ENCODE measurements at places on chromosomes 7 and 10.

- no peak for DNase-seq
Measured at GRCh38 chr7:67422601-67423000, 426.0 kb downstream of the TYW1 start.

GRCh38 chr10:69218831-69219230 is 1.3 kb upstream of the HKDC1 start:
- DNase-seq = no peak

DNA sequence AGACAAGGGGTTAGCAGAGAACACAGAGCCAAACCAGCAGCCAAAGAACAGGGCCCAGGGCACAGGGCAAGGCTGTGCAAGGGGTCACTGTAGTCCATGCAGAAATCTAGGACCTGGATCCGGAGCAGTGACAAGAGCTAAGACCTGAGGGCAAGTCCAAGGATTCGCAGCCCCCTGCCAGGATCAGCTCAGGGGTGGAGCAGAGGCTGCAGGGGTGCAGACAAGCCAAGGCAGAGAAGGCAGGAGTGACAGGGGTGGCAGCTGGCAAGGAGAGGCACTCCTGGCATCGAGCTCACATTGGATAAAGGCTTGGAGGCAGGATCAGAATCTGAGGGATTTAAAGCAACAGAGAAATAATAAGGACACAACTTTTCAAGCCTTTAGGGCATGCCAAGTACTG is 80.7 kb upstream of the NANOS1 start:
- DNase-seq = no peak

- no peak for DNase-seq
Measured at GRCh38 chr10:10014846-10015245, 1002.8 kb upstream of the CELF2 start.

GRCh38 chr10:11891776-11892486 is 68.8 kb downstream of the PROSER2 start:
- DNase-seq = no peak

- DNase-seq = no peak
Measured at GRCh38 chr10:95462740-95463667, 98.2 kb downstream of the SORBS1 start.

DNA sequence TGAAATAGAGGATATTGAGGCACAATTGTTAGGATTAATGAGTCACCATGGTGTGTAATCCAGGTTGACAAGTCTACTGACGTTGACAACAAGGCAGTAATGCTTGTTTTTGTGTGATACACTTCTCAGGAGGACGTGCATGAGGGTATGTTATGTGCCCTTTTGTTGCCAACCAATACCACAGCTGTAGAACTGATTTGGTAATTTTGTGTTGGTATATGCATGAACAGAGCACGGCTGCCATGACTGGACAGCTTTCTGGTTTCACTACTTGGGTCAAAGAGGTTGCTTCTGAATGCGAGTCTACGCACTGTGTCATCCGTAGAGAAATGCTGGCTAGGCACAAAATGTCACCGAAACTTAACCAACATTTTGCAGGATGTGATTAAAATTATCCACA is 32.9 kb downstream of the PHTF2 start:
- no peak for DNase-seq

DNA sequence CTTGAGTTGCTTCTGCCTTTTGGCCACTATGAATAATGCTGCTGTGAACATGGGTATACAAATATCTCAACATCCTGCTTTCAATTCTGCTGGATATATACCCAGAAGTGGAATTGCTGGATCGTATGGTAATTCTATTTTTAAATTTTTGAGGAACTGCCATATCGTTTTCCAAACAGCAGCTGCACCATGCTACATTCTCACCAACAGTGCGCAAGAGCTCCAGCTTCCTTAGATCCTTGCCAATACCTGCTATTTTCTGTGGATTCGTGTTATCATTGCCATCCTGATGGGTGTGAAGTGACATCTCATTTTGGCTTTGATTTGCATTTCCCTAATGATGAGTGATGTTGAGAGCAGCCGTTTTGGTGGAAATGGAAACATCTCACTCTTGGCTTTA is 26.7 kb downstream of the FRMD4A start:
- DNase-seq = no peak

GRCh38 chr10:124599588-124600050 is 138.0 kb downstream of the LHPP start:
- DNase-seq = no peak

GRCh38 chr10:100999742-101000126 is at the start of gene LZTS2:
LZTS2 (plus strand) TSS chr10:100999808; CDS start chr10:101002539, 2,731 bp downstream.
- no peak for DNase-seq

DNA sequence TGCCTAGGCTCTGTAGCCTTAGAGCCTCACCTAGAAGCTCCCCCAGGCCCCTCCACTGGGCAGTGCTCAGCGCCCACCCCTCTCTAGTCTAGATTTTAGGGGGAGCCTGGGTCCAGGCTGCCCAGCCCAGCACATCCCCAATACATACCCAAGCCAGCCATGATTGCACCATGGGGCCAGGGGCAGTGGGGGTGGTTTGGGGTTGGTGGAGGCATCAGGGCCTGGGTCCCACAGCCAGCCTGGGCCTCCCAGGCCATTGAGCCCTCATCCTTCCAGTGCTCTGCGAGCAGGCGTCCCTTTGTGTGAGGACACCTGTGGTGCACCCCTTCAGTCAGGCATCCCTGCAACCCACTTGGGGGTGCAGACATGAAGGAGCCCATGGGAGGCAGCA is 76.9 kb upstream of the RET start:
- no peak for DNase-seq

DNA sequence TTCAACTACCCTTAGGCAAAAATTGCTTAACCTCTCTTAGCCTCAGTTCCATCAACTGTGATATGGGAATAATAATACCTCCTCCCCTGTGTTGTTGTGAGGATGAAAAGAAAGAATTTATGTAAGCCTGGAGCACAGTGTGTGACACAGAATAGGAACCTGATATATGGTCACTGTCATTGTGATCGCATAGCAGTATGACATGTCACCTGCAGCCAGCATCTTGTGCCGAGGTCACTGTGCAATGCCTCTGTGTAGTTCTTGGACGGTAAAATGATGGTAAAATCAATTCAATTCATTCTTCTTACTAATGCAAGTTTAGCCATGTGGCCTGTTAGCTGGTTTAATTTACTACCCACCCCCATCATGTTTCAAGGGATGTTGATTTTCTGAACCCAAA is 54.6 kb upstream of the GPR158 start:
- no peak for DNase-seq

GRCh38 chr7:22234227-22234626 is 122.7 kb downstream of the RAPGEF5 start:
- DNase-seq = no peak

DNA sequence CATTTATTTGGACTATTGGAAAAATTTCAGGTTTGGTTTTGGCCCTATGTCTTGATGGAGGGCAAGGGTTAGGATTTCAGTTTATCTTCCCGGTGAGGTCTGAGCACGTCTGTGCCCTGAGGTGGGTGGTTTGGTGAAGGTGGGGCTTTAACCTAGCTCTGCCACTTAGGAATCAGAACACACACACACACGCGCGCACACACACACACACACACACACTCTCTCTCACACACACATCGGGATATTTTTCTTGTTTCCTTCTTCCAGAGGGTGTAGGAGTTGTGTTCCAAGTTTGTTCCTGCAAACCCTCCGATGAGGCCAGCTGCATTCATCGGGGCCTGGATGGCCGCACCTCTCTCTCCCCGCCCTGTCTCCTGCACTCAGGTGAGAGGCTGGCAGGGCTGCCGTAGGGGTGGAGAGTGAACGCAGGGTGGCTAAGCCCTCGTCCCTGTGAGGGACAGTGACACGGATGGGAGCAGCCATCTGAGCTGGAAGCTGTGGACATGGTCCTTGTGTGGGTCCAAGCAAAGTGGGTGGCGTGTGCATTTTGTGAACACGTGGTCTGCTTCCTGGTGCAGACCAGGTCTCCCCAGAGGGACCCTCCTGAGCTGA is 34.2 kb downstream of the CHST12 start:
- no peak for DNase-seq

GRCh38 chr7:84461093-84461492 is 266.5 kb upstream of the SEMA3A start:
- no peak for DNase-seq

- no peak for DNase-seq
Measured at GRCh38 chr10:36621346-36621745, 504.1 kb upstream of the ANKRD30A start.

GRCh38 chr7:45606931-45607330 is 32.8 kb downstream of the ADCY1 start:
- DNase-seq = no peak

DNA sequence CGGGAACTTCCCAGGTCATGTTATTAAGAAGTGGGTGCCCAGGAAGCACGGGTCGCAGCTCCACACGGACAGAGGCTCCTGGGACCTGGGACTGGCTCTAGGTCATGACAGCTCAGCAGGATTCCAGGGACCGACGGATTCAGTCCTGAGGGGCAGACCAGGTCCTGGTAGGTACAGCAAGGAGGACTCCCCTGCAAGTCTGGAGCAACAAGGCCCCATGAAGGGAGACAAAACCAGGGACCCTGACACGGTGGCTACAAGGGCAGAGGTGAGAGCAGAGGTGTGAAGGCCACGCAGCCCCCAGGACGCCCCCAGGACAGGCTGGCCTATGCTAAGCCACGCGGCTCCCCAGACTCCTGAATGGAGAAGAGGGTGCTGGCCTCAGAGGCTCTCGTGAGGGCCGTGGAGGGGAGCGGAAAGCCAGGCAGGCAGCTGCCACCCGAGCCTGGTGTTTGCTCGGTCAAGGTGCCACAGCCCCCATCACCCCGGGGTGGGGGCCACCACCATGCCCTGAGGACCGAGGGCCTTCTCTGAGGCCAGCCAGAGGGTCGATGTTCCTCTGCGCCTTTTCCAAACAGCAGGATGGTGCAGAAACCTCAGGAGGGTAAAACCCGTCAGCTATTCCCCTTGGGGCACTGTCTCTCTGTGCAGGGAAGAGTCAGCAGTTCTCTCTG is 348.9 kb downstream of the PTPRN2 start:
- DNase-seq = no peak

DNA sequence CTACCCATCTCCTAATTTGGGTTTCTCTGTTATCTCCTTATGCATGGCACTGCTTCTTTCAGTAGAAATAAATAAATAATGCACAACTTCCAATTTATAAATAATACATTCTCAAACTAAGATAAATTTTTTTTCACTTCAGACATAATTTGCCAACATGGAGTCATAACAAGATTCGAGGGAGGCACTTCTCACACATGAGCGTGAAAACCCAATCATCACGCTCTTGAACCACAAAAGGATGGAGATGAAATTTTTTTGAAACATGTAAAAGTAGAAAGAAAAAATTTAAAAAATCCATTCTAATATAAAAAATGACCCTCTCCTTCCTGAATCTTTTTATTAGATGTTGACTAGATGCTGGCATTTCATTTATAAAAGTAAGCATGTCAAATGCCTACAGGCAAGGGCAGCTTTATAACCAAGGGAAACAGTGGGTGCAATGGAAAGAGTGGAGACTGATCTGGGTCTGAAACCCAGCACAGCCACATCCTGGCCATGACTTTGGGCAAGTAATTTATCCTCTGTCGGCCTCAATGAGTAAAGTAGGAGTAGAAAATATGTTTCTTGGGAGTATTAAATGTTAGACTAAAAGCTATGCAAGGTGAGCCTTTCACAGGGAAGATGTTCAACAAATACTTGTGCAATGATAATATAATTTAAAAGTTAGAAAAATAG is 185.0 kb downstream of the STK31 start:
- no peak for DNase-seq

DNA sequence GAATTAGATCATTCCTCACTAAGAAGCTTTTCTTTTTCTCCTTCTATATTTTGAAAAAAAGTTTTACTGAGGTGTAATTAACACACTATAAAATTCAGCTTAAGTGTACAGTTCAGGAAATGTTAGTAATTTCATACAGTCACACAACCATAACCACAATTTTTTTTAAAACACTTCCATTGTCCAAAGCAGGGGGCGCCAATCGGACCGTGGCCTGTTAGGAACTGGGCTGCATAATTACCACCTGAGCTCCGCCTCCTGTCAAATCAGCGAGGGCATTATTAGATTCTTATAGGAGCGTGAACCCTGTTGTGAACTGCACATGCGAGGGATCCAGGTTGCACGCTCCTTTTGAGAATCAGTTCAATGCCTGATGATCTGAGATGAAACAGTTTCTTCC is 427.1 kb downstream of the TFEC start:
- DNase-seq = no peak

GRCh38 chr10:72133517-72133916 is 45.2 kb upstream of the SPOCK2 start:
- no peak for DNase-seq

DNA sequence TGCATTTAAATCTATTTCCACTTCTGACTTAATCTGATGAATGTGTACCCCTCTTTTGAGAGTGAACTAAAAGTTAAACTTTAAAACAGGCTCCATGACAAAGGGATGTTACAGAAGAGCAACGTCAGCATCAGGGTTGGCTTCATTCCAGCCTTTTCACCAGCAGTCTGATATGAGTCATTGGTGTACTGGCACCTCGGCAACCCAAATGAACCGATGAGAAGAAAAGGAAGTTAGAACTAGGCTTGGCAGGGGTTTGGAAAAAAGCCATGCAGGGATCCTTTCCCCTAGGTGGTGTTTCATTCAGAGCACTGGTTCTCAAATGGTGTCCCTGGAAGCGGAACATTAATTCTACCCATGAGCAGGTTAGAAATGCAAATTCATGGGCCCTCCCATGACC is 53.6 kb downstream of the SEC61G start:
- DNase-seq = no peak

DNA sequence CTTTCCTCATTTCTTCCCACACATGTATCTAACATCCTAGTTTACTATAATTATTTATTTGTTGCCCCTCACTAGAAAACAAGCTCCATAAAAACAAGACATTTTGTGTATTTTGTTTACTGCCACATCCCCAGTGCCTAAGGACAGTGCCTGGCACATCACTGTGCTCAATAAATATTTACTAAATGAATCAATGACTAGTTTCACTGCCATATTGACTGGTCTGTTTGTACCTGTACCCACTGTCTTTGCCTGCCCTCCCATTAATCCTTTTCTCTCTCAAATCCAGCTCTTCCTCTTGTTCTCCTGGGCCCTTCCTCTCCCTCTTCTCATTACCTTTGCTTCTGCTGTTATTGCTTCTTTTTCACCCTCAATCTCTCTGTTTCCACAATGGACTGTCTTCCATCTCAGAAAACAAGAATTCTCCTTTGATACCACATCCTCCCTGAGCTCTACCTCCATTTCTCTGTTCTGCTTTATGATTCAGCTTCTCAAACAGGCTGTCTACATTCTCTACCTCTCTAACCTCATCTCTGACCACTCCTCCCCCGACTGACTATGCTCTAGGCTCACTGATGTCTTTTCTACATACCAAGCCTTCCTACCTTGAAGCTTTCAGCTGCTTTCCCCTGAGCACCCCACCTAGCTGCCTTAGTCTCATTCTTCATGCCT is 8.3 kb upstream of the FAM133B start:
- no peak for DNase-seq

DNA sequence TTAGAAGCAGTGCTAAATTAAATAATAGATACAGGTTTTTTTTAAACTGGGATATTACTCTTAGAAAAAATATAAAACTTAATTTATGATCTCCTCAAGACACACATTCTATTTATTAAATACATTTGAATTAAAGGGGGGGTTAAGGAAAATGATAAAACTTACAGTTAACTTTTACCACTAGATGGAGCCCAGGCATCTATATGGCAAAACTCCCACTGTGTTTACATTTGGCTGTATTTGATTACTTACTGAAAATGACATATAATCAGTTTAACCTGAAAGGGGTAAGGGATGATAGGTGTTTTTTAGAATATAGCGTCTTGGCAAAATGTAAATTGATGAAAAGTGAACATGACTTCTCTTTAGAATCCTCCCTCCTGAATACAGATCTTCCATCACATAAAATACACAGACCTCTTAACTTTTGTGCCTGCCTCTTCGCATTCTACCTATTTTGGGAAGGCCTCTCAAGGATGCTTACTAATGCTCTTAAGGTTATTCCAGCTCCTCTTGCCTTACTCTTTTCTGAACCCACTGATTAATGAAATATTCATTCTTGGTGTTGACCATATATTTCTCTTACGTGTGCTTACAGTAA is 235.7 kb downstream of the AGMO start:
- DNase-seq = no peak

Measured in stimulated activated CD4-positive, alpha-beta T cell treated with anti-CD3 and anti-CD28 coated beads, Interleukin-1b, Interleukin-23, amount 100 ng/mL, for 1 hour (primary cell).